ENCODE measurements at places on chromosomes 13 and 19.

- no peak for DNase-seq
Observed at GRCh38 chr19:3904233-3904632, 23.7 kb downstream of the ATCAY start.

DNA sequence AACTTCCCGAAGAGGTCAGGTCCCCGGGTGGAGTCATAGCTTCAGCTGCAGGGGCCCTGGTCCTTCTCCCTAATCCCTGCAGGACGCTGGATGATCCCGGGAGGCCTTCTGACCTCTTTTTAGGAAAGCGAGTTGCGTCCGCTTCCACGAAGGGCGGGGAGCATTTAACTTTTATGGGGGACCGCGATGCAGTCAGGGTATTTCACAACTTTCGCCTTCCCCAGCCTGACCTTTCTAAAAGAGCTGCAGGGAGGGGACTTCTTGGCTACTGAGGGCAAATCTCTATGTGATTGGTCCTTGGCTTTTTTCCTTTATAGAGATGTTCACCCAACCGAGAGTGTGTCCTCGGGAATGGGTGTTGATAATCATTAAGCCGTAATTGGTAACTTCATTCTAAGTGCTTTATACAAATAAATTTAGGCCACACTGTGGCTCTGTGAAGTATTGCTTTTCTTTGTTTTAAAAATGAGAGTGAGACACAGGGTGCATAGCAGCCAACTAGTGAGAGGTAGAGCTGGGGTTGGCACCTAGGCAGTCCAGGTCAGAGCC, 778 bp downstream of the ZNF230 start:
- no peak for DNase-seq

DNA sequence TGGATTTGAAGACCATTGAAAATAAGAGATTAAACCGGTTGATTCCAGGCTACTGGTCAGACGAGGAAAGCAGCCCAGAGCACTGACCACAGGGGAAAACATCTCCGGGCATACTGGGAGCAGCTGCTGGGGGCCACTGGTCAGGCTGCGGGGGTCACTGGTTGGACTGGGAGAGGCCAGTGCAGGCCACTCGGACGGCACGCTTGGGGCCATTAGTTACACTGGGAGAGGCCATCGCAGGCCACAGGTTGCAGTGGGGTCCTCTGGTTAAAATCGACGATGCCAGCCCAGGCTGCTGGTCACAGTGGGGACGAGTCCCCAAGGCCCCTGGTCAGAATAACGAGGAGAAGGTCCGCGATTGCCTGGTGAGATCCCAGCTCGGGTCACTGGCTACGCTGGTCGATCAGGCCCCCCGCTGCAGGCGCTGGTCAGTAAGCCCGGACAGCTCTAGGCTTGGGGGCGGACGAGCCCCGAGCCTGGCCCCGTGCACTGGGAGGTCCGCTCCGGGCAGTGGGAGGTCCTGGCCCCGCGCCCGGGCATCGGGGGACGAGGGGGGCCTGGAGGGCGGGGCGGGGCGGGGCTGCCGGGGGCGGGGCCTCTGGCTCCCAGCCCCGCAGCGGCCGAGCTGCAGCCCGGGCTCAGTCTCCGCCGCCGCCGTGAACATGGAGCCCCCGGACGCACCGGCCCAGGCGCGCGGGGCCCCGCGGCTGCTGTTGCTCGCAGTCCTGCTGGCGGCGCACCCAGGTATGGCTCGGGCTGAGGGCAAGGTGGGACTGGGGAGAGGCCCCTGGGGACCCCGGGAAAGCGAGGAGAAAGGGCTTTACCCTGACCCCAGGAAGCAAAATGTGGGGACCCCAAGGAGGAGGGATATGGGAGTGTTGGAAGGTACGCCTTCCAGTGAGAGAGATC, at the start of gene BCAM:
Gene BCAM (plus strand): TSS at position 641 of the 909 bp plus-strand sequence. CDS start 22 bp downstream, at position 663.
- peak; percentile 49 for DNase-seq

DNA sequence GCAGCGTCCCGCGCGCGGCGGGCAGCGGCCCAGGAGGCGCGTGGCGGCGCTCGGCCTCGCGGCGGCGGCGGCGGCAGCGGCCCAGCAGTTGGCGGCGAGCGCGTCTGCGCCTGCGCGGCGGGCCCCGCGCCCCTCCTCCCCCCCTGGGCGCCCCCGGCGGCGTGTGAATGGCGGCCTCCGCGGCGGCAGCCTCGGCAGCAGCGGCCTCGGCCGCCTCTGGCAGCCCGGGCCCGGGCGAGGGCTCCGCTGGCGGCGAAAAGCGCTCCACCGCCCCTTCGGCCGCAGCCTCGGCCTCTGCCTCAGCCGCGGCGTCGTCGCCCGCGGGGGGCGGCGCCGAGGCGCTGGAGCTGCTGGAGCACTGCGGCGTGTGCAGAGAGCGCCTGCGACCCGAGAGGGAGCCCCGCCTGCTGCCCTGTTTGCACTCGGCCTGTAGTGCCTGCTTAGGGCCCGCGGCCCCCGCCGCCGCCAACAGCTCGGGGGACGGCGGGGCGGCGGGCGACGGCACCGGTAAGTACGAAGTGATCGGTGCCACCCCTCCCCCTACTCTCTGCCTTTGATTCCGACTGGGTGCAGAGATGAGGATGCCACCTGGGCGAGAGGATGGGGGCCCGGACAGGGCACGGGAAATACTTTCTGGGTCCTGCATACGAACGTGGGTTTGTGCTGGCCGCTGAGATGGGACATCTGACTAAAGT, 874 bp downstream of the TRIM28 start:
- DNase-seq, result no peak

DNA sequence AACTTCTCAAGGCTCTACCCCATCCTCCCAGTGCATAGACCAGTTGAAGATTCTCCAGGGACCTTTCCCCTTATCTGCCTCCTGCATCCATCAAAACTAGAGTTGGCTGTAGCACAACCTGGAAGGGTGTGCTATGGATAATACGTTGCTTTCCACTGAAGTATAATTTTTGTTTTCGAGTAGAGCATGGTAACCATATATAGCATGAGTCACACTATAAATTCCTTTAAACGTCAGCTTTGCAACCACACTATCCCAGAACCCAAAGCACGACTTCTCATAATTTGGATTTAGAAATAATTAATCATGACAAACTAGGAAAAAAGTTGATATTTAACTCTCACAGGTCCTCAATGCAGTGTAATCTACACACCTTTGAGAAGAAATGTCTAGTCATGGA, 138.3 kb upstream of the NBEA start:
- no peak for DNase-seq

GRCh38 chr19:2668175-2668763, 34.2 kb downstream of the GNG7 start:
- DNase-seq, result no peak

- peak; percentile 67 for DNase-seq
Observed at GRCh38 chr13:30607908-30608307, 9.8 kb upstream of the USPL1 start.

GRCh38 chr19:10420444-10421239, at the start of gene PDE4A:
Gene PDE4A, plus strand, starts transcription at chr19:10420538. Its CDS starts 227 bp downstream, at chr19:10420765.
- DNase-seq, result peak; percentile 64

DNA sequence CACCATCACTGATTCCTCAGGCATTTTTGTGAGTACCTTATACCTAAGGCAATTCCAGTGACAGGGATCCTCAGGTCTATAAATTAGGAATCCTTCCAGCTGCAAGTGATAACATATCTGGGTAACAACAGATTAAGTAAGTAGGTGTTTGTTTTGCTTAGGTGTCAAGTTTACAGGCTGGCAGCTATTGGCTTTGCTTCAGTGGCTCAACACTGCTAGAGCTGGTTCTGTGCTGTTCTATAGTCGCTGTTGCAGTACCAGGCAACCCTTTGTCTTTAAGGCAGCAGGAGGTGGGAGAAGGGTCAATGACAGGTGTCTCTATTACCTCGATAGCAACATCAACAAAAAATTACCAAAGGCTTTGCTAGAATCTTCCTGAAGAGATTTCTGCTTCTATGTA, 27.0 kb downstream of the SLC10A2 start:
- no peak for DNase-seq

- DNase-seq, result no peak
Observed at GRCh38 chr13:80603351-80603750, 262.4 kb upstream of the SPRY2 start.

DNA sequence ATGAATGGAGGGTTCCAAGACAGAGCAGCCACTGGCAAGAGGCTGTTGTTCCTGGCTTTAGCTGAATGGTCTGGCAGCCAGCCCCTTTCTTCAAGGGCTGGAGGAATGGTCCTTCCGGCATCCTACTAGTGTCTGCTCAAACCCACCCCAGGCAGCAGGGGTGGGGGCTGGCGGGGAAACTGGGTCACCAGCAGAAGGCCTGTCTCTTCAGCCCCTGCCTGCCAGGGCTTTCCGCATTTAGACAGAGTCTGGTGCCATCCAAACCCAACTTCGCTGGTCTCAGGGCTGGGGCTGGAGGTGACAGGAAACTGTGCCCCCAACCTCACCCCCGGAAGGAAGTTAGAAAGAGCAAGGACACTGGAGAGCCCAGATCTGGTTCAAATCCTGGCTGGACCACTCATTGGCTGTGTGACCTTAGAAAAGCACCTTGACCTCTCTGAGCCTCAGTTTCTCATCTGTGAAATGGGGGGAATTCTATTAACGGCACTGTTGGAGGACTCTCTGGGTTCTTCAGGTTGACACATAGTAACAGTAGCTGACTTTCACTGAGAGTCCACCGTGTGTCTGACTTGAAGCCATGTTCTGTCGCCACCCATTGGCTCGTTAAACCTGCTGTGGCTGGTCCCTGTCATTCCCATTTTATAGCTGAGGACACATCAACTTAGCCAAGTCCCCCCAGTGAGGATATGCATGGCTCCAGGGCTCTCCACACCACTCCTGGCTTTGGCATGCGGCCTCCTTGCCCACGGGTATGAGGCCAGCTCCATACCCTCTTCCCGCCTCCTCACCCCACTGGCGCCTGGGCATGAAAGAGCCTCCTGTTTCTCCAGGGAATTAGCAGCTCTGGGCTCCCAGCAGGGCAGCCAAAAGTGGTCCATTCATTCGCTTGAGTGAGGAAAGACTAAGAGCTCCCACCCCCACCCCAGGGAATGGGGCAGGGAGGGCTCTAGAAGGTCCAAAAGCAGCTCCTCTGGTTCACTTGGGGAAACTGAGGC, 2.5 kb upstream of the NR2C2AP start:
- no peak for DNase-seq

DNA sequence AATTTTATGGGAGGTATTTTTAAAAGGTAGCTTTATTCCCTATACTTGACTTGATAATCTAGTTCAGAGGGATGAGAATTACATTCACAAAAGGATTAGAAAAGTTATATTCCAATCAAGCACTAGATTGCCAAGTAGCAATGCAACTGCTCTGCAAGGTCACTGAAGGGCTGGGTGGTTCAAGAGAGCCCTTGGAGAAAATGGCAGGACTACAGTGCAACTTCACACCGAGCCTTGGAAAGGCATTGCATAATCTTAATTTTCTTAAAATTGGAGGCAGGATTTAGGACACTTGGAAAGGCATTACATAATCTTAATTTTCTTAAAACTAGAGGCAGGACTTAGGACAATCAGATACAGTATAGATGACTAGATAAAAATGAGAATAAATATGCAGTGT, 315.9 kb downstream of the DCT start:
- DNase-seq, result no peak

Data from NCI-H510A (cell line).